Caki2 (cell line): ENCODE measurements at places on chromosomes 13 and 19.

DNA sequence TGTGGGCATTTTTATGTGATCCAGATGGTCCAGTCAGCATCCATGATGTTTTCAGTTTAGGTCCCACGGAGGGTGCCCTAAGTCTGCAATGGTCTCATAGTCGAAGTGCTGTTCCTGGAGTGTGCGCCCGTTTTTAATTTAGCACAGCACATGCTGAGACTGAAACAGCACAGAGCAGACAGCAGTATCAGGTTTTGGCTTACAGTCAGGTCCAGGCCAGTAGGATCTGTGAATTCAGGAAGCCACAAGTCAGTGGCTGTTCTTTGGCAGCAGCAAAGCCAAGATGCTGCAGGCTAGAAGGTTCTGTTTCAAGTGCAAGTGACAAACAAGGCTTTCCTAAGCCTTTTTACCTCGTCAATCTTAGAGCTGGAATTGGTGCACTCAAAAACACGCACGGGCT, 18.3 kb downstream of the FBXO27 start:
- no peak for DNase-seq

GRCh38 chr13:94157705-94158218, 321.7 kb downstream of the DCT start:
- no peak for DNase-seq

- DNase-seq: no peak
Observed at GRCh38 chr19:40960062-40960685, 30.9 kb upstream of the CYP2B6 start.

DNA sequence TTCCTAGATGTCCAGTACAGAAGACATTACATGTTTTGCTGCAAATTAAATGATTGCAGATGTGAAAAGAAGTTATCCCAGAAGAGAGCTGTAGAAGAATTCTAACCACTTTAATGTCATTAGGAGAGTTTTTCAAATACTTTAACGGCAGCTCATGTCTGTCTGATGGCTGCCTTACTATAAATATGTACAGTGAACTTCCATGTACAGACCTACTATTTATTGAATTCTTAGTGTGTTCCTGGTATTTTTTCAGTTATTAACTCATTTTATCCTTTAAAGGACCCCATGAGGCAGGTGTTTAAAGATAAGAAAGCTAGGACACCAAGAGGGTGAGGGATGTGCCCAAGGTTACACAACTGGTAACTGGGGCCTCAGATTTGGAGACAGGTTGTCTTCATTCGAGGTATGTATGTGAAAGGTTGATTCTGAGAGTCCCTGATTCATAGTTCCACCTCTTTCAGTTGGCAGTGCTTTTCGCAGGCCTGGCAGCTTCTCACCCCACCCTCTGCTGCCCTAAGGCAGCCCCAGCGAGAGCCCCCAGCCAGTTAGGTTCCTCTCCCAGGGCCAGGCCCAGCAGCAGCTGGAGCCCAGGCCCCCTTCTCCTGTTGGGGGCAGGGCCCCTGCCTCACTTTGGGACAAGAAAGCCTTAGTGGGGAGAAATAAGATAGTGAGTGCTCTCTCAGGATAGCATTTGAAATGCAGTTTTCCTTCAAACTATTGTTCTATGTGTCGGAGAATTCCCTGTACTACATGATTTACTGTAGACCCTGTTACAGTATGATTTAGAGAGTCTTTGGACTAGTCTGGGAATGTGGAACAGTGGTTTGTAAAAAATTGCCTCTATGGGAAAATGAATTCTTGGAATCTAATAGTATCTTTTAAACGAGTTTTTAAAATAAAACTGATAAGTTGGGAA, 67.7 kb upstream of the TEX29 start:
- DNase-seq: no peak

DNA sequence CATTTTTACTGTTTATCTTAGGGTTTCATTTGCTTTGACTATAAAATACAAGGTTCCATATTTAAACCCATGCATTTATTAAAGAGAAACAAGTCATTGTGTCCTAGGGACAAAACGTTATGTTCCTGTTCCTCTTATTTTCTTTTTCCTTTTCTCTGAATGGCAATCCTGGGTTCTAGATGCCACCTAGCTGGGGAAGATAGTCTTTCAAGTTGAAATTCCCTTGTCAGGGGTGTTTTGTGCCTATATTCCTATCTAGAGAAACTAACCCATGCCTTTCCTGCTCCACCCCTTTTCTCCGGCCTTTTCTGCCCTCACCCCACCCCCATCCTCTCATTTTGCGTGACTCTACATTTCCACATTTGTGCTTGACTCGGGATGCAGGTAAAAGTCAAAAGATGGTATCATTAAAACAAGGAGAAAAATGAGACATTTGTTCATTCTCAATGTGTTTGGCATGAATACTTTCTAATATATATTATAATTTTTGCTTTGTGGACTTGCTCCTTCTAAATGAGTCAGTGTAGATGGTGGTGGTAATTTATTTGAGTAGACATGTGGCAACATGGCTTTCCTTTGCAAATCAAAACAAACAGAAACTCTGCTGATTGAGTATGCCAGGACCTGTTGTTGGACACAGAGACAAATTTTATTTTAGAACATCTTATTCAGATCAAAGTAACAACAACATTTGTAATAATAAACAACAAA, 26.8 kb upstream of the STARD13 start:
- DNase-seq: peak; percentile 8

DNA sequence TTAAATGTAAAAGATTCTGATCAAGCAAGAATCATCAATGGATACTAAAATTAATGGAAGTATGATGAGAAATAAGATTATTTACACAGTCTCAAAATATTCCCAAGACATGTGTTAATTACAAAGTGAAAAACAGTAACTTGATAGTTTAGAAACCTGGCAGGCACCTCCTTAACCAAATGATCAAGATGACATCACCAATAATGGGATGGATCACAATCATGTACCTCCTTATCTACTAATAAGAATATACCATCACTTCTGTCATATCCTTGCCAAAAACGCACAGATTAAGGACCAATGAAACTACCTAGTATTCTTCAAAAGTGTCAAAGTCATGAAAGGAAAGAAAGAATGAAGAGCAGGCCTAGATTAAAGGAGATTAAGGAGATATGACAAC, 30.0 kb downstream of the TSC22D1 start:
- DNase-seq: no peak

GRCh38 chr13:63481334-63481733, 2065.7 kb upstream of the PCDH20 start:
- DNase-seq: no peak

DNA sequence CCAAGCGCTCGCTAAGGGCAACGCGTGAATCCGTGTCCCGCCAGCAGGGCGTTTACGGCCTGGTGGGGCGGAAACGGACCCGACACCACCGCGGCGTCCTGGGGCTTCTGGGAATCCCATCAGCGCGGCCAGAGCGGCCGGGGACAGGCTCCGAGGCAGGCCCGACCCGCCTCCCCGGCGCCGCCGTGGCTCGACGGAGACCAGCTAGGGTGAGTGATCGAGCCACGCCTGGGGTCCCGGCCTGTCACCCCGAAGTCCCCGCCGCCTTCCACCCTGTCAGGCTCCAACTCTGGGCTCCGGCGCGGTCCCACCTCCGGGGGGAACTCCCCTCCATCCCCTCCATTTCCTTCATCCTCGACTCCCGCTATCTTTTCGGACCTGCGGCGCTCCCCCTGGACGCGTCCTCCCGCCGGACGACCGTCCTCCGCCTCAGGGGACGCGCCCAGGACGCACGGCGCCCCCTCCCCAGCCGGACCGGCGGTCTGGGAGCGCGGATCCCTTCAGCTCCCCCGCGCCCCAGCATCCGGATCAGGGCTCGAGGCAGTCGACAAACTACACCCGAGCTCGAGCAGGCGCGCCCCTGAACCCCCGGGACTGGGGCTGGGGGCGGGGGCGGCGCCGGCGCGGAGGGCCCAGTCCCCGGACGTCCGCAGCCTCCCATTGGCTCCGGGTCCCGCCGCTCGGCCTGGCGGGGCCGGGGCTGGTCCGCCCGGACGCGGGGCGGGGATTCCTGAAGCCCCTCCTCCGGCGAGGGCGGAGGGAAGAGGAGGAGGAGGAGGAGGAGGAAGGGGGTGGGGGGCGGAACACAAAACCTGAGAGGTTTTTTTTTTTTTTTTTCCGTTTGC, 638 bp upstream of the BICRA start:
- DNase-seq: peak; percentile 94

- no peak for DNase-seq
Observed at GRCh38 chr19:12156223-12157058, at the start of gene ZNF625. TSS of gene ZNF625 (minus strand) at chr19:12156734. CDS start at chr19:12156558, 176 bp downstream.

GRCh38 chr19:38946229-38947010, 15.7 kb downstream of the MRPS12 start:
- DNase-seq: no peak

DNA sequence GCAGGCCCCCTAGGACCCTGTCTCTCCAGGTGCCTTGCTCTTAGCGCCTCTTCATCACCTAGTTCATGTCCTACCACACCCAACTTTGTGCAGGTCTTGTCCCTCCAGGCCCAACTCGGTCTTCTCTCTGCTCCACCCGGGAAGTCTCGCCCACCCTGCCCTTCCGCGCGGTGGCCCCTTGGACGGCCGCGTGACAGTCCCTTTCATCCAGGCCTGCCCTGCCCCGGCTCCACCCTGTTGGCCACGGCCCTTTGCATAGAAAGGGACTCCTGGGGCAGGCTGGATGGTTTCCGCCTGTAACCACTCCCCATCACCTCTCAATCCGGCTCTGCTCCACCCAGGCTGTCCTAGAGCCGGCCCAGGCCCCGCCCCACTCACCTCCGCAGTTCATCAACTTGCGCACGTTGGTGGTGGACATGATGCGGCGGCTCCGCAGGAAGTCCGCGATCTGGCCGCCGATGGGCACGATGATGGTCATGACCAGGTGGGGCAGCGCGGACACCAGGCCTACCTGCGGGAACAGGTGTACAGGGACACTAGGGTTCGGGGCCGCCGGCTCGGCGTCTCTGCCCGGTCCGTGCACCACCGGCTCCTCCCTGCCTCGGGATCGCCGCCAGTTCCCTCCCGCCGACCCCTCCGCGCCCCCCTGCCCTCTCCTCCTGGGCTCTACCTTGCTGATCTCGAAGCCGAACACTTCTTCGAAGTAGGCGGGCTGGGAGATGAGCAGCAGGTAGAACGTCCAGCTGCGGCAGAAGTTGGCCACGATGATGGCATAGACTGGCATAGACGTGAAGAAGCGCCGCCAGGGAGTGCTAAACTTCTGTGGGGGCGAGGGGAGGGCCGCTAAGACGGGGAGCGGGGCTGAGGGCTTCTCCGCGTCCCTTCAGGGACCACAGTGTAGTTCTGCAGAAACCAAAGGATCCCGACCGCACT, 7.2 kb downstream of the GFY start:
- DNase-seq: no peak

- no peak for DNase-seq
Observed at GRCh38 chr13:32202268-32202667, 112.9 kb downstream of the ZAR1L start.

DNA sequence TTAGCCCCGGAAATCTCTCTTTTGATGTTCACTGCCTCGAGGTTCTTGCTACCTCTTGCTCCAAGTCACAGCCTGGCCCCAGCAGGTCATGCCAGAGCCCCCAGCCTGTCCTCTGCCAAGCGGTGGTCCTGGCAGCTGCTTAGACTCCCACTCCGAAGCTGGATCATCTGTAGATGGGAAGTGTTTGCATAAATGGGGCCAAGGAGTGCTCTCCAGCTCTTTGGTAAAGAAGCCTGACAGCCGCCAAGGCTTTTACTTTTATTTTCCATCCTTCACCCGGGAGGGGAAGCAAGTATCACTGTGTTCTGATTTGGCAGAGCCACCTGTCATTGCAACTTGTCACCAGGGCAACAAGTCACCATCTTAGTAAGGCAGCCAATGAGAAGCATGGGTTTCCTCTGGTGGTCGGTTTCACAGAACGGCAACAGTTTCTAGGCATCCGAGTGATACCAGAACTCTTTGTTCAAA, 10.6 kb upstream of the RETN start:
- DNase-seq: no peak

DNA sequence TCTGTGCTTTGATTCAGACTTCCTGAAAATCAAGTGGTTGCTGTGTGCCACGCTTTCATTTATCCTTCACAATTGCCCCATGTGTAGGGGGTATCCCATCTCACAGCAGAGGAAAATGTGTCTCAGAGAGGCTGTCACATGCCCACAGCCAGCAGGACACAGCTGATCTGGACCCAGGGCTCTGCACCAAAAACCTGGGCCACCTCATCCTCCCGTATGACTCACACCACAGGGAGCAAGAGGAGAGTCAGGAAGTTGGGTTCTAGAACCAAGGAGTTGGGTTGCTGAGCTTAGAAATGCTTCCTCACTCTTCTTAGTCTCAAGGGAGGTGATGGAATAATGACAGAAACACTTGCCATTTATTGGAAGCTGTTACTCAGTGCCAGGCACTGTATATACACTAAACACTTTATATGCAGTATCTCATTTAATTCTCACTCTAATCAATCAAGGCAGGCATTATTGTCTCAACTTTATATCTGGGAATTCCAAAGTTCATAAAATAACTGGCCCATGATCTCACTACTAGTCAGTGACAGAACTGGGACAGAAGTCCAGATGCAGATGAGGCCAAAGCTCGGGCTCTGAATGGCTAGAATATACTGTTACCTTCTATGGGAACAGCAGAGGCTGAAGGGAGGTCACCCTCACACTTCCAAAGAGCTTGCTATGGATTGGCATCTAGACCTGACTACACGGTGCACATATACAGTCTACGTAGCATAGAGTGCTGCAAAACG, 47.7 kb upstream of the ATP12A start:
- DNase-seq: no peak

- DNase-seq: peak; percentile 15
Observed at GRCh38 chr13:44934724-44935123, 54.5 kb downstream of the NUFIP1 start.

- no peak for DNase-seq
Observed at GRCh38 chr19:18840288-18841267, 8.8 kb downstream of the UPF1 start.

GRCh38 chr19:40815223-40815622, 16.2 kb downstream of the EGLN2 start:
- no peak for DNase-seq

GRCh38 chr13:87903553-87903952, 232.4 kb downstream of the SLITRK5 start:
- DNase-seq: no peak

GRCh38 chr13:27679896-27680295, 58.2 kb downstream of the POLR1D start:
- no peak for DNase-seq

GRCh38 chr19:49362048-49362928, at the start of gene TEAD2:
TSS of gene TEAD2 (minus strand) at chr19:49362416. CDS start at chr19:49360075, 2,341 bp downstream.
- DNase-seq: peak; percentile 50

- no peak for DNase-seq
Observed at GRCh38 chr13:24491845-24492244, 20.7 kb downstream of the PARP4 start.

GRCh38 chr13:59701261-59701660, 462.5 kb downstream of the DIAPH3 start:
- no peak for DNase-seq

- no peak for DNase-seq
Observed at GRCh38 chr19:18951721-18952281, 10.8 kb upstream of the HOMER3 start.

GRCh38 chr13:23915308-23915707, 18.0 kb upstream of the C1QTNF9B start:
- no peak for DNase-seq

- no peak for DNase-seq
Observed at GRCh38 chr19:14277608-14278007, 71.6 kb upstream of the ADGRL1 start.

- DNase-seq: no peak
Observed at GRCh38 chr19:57031106-57031505, 88.7 kb upstream of the USP29 start.
